NB4 (cell line): ENCODE measurements at places on chromosomes 2 and 18.

DNA sequence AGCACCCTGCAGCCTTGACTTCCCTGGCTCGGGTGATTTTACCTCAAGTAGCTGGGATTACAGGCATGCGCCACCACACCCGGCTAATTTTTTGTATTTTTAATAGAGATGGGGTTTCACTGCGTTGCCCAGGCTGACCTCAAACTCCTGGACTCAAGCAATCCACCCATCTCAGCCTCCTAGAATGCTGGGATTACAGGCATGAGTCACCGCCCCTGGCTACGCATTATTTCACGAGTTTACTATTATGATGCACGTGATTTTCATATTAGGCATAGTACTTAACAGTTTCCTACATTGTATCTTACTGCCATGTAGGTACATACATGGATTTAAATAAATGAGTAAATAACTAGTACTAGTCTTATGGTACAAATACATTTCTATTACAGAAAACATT, 4.4 kb downstream of the DYNC2LI1 start:
- DNase-seq = no peak

DNA sequence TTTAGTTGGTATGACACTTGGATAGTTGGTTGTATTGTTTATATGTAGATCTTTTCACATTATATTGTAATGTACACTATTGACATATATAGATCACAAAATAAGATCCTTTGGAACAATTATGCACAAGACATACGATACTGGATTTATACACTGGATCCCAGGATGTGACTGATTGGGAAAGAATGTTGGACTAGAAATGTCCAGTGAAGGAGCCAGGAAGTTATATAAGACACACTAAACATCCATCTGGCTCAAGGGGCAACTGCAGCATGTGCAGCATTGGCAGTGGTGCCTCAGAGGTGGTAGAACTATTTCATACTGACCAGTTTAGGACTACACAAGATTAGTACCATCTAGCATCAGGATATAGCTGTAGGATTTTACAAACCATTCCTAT, 104.9 kb downstream of the TRABD2A start:
- DNase-seq = no peak

GRCh38 chr2:70789304-70790135, 923 bp downstream of the FIGLA start:
- DNase-seq = peak; percentile 82

GRCh38 chr2:197809064-197809463, 4.7 kb downstream of the PLCL1 start:
- no peak for DNase-seq

GRCh38 chr2:28349546-28350165, 43.0 kb upstream of the FOSL2 start:
- DNase-seq = no peak

- no peak for DNase-seq
Observed at GRCh38 chr2:26989156-26989555, 18.7 kb downstream of the MAPRE3 start.

DNA sequence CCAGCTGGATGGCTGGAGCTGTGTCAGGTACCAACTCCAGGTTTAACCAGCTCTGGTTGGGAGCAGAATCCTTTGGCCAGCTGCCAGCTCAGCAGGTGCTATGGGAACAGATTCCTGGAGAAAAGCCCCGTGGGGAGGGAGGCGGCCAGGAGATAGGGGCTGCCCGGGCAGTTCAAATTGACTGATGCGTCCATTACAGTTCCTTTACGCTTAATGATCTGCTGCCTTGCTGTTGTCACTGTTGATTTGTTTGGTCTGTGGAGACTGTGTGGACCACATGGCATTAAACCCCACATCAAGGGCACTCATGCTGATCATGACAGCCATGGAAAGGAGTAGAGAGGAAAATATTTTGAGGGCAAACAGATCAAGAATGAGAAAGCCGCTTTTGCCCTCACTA, 200.0 kb downstream of the TSN start:
- DNase-seq = no peak

GRCh38 chr2:194323740-194324139, 1333.3 kb upstream of the SLC39A10 start:
- no peak for DNase-seq

GRCh38 chr2:202178346-202178958, 59.9 kb downstream of the SUMO1 start:
- peak; percentile 70 for DNase-seq

DNA sequence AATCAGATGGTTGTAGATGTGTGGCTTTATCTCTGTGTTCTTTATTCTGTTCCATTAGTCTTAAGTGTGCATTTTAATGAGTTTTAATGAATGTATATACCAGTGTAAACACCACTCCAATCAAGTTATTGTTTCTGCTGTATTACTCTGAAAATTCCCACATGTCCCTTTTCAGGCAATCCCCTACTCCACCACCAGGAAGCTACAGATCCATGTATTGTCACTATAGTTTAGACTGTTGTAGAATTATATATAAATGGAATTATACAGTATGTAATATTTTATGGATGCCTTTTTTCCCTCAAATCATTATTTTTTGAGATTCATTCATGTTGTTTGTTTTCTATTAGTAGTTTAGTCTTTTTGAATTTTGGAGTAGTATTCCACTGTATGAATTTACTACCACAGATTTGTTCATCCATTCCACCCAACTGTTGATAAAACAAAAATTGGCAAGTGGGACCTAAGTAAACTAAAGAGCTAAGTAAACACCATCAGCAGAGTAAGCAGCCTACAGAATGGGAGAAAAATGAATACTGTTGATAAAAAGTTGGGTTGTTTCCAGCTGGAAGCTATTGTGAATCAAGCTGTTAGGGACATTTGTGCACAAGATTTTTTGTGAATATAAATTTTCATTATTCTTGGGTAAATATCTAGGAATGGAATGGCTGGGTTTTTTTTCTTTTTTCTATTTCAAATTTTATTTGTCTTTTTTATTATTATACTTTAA, 262.0 kb downstream of the CAMKMT start:
- DNase-seq = no peak

- DNase-seq = no peak
Observed at GRCh38 chr2:9188823-9189222, 17.8 kb upstream of the ASAP2 start.

DNA sequence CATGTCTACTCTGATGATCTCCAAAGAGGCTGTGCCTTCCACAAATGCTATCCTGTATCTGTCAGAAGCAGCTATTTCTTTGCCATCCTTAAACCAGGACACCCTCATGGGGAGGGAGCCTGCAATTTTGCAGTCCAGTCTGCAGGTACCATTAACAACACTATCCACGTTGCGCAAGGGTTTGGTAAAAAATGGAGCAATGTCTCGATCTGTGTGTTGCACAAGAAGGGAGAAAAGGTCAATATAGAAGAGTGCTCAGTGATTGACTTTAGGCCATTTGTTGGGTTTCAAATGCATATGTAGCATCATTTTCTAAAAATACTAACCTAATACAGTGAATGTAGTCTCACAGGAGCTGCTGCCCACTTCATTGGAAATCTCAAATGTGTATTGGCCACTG, 74.3 kb downstream of the TTN start:
- DNase-seq = peak; percentile 12

GRCh38 chr2:195601361-195601760, 55.7 kb upstream of the SLC39A10 start:
- no peak for DNase-seq

DNA sequence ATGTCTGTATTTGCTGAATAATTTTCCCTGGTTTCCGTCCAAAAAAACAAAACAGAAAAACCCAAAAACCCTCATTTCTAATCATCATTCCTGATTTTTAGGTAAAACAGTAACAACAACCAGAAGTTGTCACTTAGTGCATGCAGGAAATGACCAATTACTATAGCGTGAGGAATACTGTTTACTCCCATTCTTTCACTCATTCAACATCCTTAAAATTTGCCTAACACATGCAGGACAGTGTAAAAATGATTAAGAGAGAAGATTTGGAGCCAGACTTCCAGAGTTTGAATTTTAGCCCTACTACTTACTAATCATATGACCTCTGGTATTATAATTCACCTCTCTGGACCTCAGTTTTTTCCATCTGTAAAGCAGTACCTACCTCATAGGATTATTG, 83.1 kb downstream of the FIGN start:
- DNase-seq = no peak

GRCh38 chr2:231688719-231689118, 19.6 kb upstream of the PTMA start:
- no peak for DNase-seq

DNA sequence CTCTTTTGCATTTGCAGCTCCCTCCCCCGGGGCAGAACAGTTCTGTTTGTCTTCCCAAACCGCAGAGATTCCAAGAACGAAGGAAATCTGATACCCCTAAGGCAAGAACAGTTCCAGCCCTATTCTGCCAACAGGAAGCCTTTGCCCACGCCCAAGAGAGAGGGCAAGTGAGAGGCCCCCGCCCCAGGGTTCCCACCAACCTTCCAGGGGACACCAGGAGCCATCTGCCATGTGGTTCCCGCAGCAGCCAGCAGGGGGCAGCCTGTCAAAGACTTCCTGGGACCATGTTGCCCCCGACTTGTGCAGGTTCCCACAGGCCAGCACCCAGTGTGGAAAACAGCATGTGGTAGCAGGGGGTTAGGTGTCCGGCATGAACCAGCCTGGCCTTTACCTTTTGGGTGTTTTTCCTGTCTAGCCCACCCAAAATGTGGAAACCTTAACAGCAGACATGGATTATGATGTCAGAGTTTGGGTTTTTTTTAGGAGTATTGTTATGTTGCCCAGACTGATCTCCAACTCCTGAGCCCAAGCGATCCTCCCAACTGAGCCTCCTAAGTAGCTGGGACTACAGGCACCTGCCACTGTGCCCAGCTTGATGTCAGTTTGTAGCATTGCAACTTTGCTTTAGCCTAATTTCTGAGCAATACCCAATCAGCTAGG, 21.7 kb upstream of the EFHD1 start:
- DNase-seq = peak; percentile 72

- DNase-seq = no peak
Observed at GRCh38 chr18:52200406-52200805, 139.6 kb upstream of the DCC start.

DNA sequence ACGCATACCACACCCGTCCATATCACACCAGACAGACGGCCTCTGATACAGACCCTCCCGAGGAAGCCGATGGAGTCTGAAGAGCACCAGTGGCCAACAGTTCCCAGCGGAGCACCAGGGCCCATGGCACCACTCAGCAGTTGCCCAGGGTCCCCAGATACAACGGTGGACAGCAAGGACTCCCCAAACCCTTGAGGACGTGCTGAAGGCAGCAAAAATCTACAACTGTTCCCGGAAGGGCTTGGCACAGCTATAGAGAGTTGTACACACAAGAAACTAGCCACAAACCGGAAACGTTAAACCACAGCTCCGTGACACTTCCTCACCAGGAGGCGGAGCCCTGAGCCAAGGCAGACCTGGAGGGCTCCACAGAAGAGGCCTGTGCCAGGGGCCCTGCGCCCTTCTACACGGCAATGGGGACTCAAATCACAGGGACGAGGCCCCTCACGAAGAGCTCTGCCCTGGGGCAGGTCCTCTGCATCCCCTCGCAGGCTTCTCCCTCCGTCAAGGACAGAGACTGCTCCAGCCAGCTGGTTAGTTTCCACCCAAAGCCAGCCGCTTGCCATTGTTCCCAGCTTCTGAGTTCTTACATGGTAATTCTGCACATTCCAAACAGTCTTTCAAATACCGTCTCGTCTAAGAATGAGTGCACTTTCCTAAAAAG, 133.4 kb downstream of the HDAC4 start:
- DNase-seq = peak; percentile 97

- no peak for DNase-seq
Observed at GRCh38 chr18:46080156-46080555, 8.1 kb upstream of the PSTPIP2 start.

GRCh38 chr2:88599527-88599926, 27.7 kb downstream of the EIF2AK3 start:
- peak; percentile 37 for DNase-seq

DNA sequence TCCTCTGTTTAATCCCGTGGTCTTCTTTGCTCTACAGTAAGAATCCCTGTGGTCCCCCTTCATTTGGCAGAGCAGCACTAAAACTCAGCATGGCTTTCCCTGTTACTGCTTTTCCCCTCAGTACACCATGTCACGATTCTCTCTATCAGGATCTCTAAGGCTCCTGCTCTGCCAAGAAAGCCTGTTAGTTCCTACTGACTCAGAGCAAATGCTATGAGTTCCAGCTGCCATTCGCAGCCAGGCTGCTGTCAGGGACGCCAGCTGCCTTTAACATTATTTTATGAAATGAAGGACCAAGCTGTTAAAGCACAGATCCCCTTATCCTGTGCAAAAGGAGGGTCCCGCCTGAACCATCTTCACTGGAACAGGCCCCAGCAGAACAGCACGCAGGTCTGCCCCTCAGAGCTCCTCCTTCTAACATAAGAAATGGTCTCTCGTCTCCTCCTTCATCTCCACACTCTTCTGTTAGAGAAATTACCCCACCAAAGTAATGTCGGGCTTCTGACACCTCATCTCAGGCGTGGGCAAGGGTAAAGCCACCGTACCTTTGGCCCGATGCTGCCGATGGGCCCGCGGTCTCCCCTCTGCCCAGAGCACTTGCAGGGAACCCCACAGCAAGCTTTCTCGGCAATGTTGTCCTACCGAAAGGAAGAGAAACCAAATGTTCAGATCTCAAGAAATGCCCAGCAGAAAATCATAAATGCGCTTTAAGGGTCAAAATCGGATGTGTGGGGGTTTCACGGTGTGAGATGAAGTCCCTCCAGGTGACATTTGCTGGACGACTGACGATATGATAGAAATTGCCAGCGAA, 52.6 kb downstream of the COL6A3 start:
- DNase-seq = no peak

DNA sequence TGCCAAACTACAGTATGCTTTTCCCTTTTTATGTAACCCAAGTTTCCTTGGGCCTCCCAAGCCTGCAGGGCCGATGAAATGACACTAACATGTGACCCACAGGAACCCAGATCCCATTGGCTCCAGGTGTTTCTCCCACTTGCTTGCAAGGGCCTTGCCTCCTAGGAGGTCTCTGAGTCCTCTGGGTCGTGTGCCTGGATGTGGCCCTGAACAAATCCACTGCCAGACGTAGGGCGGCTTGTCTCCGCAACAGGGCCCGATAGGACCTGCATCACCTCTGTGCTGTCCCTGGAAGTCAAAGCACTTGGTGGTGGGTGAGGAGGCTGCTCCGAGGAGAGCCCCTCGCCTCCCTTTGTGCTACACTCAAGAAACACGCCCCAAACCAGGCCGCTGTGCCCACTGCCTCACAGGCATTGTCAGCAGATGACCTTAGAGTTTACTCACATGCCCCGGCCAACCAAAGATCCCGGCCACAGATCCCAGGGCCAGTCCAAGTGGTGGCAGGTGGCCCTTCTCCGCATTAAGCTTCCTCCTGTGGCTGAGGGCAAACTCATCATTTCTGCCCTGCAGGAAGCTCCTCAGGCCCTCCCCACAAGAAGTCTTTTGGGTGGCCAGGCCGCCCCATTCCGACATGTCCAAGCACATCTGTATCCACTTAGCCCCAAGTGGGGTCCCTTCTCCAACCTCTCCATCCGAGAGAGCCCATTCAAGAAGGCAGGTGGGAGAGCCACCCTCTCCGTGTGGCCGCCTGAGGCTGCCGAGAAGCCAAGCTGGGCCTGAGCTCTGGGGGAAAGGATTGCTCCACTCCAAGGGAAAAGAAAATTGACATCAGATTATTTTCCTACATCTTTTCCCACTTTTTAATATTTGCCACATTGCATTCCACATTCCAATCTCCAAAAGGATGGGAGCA, 76.7 kb downstream of the GFPT1 start:
- no peak for DNase-seq
